ENCODE measurements at places on chromosomes 12 and 14.
A peak's percentile ranks its signal among the peaks of the same experiment; 100 is the strongest.

DNA sequence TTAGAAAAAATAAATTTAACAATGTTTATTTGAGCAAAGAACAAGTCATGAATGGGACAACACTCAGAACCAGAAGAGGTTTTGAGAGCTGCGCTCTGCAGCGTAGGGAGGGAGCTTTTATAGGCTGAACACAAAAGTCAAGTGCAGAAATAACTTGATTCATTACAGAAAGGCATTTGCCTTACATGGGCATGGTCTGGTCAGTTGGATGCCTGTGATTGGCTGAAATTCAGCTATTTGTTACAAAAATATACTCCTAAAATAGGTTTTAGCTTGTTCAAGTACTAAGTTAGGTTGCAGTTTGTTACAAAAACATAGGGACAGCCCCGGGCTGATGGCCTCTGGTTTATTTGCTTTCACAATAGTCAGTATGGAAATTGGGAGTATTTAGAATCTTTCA lies 118.0 kb downstream of the NUAK1 start:
- no peak for DNase-seq

- no peak for DNase-seq
These were observed 2.7 kb downstream of the PHC1 start for GRCh38 chr12:8917031-8917430.

GRCh38 chr14:90750191-90750590 lies 66.0 kb downstream of the TTC7B start:
- DNase-seq, result no peak

DNA sequence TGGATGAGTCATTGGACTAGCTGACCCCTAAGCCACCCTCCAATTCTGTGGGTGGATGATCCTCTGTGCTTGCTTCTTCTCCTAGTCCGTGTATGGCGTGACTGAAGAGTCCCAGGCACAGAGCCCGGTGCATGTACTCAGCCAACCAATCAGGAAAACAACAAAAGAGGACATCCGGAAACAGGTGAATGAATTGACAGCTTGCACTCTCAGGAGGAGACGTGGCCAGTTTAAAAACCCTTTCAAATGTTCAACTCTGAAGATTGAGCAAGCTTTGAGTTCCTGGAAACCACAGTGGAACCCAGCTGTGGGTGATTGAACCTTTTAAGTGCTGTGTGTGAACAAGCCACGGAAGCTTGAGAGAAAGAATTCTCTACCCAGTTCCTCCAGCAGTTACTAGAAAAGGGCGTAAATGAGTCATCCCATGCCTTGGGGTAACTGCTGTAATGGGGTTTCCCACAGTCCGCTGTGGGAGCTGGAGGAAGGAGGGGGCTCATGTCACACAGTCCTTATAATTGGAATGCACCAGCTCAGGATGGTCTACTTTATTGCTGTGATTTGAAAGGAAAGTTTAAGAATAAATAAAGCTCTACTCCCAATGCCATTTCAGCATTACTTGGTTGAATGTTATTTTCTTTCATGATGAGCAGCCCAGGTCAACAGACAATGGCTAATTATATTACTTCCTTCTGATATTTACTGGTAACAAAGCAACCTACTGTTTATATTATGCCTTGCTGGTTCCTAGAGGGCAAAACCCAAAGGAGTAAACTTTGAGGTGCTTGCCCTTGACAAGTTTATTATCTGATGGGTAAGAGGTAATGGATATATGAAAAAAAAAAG lies 417.0 kb downstream of the DPF3 start:
- peak; percentile 68 for DNase-seq

- no peak for DNase-seq
These were observed 123.9 kb downstream of the GPR65 start for GRCh38 chr14:88128816-88129215.

GRCh38 chr14:77267937-77268699 lies 2.9 kb downstream of the NGB start:
- DNase-seq, result no peak

GRCh38 chr12:95365912-95366311 lies 108.0 kb upstream of the METAP2 start:
- DNase-seq, result no peak

GRCh38 chr12:89947437-89948270 lies 239.0 kb upstream of the ATP2B1 start:
- DNase-seq, result no peak

GRCh38 chr14:101907619-101908018 lies 56.8 kb upstream of the DYNC1H1 start:
- DNase-seq, result no peak

- DNase-seq, result no peak
These were observed 12.9 kb downstream of the ITGB7 start for GRCh38 chr12:53193985-53194716.

DNA sequence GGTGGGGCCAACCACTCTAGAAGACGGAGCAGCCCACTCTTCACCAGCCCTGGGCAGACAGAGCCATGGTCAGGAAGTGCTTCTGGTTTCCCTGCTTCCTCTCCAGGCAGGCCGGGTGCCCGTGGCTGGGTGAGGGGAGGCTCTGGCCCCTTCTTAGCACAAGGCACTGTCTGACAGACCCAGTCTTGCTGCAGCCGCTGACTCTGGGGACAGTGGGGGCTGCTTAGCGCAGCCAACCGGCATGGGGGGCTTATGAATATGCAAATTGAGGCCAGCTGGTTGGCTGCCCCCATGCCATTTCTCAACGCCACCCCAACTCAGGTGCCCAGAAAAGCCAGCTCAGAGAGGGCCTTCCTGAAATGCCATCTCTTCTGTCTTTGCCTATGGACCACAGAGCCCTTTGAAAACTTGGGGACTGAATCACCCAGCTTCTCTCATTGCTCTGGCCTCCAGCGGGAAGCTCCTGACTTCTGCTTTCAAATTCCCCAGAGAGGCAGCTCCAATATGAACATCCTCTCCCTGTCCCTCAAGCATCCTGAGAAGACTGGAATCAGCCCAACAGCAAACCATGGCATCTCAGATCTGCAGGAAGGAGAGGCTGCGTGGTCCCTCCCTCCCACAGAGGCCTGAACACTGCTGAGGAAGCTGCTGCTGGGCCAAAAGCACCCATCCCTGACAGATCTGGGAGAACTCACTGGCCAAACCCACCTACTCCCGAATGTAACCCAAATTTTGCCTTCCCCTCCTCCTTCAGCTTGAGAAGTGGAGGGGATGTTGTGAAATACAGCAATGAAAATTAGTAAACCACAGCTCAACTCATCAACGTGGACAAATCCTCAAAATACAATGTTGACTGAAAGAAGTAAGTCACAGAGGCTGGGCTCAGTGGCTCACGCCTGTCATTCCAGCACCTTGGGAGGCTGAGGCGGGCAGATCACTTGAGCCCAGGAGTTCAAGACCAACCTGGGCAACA lies at the start of gene PROX2:
TSS of gene PROX2 (minus strand) at position 205 of the 973 bp plus-strand sequence. CDS start 12,311 bp downstream, outside the sequence.
- no peak for DNase-seq

DNA sequence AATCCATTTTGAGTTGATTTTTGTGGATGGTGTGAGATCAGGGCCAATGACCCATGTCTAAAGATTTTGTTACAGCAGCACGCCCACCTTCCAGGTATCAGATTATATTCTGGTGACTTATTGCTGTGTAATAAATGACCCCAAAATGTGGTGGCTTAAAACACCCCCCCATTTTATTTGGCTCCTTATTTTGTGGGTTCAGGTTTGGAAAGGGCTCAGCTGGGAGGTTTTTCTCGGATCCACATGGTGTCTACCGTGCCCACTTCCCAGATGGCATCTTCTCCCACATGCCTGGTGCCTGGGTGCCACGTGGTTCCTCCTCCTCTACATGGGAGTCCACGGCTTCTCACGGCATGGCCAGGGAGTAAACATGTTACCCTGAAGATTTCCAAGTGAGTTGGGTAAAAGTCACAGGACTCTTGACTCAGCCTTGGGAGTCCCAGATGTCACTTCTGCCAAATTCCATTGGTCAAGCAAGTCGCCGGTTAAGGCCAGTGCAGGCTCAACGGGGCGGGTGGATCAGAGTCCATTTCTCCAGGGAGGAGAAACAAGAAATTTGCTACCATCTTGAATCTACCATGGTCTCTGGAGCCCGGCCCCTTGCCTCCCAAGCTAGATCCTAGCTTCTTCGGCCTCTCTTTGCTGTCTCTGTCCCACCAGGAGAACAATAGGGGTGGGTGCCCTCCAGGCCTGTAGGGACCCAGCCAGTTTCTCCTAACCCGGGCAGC lies 214.3 kb downstream of the KIF26A start:
- no peak for DNase-seq

DNA sequence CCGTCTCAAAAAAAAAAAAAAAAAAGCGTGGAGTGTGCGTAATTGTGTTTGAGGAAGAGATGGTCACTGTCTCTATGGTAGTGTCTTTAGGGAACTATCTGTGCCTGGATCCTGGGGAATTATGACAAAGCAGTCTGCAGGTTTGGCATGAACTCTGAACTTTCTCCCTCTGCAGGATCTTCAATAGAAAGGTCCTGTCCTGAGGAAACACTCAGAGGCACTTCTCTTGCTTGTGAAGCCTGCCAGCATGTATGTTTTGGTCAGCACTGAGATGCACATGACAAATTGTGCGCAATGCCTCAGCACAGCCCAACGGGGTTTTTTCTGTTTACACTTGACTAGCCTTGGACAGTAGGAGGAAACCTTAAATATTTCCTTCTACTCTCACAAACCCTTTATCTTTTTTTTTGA lies 46.6 kb downstream of the ATF7 start:
- DNase-seq, result no peak

- DNase-seq, result no peak
These were observed 29.0 kb downstream of the LTBP2 start for GRCh38 chr14:74582910-74583581.

DNA sequence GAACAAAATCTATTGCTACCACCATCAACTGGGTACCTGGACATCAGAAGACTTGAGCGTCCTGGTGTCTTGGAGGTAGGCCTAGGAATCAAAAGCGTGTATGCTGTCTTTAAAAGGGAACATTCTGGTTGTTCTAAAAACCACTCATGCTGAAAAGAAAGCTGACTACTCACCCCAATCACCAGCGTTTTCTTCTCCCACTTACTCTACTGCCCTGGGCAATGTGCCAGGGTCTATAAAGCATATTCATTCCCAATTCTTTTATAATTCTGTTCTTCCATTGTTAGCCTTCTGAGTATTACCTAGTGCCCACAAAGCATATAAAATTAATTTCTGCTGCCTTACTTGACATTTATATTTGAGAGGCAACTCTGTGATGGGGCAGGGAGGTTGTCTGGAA lies 133.4 kb downstream of the KCNA5 start:
- no peak for DNase-seq

- DNase-seq, result no peak
These were observed 27.5 kb upstream of the CDKN3 start for GRCh38 chr14:54369343-54369742.

GRCh38 chr12:31845613-31846322 lies 113.4 kb upstream of the RESF1 start:
- no peak for DNase-seq

DNA sequence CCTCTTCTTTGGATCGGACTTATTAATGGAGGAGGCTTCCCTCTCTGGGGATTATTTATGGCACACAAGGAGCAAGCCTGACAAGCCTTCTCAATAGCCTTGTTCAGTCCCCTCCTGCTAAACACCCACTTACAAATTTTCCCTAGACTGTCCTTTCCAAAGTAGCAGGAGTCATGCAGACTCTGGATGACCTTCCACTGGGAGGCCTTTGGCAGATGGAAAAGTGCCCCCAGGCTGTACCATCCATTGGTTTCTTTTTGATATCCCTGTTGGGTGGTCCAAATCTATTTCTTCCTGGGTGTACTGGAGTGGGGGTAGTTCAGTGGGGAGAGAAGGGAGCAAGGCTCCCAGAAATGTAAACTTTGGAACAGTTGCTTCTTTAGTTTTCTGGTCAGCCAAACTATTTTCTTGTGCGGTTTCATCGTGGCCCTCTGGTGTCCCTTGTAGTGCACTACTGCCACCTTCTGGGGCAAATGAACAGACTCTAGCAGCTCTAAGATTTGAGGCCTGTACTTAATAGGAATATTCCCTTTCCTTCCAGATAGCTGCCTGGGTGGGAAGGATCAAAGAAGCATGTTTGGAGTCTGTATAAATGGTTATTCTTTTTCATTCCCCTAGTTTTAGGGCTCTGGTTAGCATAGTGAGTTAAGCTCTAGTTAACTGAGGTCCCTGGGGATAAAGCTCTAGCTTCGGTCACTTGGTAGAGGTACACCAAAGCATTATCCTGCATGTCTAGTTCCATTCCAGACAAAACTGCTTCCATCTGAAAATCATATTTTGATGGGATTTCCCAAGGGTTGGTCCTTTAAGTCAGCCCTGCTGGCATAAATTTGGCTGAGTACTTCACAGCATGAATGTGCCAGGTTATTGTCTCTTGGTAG lies 409.5 kb downstream of the SLC6A15 start:
- DNase-seq, result peak; percentile 57

DNA sequence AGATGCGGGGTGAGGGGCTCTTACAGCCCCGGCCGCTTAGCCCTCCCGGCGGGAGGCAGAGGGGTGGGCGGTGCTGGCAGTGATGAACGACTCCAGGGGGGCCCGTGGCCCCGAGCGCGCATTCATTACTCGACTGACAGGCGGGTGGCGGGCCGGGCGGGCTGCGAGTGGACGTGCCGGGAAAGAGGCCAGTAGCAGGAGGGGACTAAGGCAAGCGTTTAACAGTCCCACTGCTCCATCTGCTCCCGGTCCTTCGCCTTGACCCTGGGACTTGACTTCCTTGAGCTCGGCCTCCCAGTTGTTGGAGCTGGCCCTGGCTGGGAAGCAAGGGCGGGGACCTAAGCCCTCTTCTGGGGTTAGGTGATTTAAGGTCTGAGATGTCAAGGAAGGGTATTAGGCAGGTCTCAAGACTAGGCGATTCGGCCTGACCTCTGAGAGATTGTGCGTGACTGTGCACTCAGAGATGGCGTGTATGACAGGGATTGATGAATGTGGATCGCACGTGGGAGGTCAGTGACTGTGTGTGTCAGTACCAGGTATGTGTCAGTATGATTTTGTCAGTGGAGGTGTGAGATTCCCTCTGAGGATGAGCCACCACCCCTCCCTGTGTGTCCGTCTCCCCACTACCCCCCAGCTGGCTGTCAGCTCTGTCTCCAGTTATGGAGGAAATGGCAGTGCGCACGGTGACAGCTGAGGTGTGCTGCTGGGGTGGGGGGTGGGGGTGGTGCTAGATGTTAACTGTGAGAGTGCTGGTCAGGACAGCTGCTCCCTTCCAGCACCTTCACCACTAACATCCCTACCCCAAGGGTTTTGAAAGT lies 3.6 kb upstream of the DNAJC22 start:
- no peak for DNase-seq

- no peak for DNase-seq
These were observed 775 bp upstream of the FAM186A start for GRCh38 chr12:50397117-50397650.

DNA sequence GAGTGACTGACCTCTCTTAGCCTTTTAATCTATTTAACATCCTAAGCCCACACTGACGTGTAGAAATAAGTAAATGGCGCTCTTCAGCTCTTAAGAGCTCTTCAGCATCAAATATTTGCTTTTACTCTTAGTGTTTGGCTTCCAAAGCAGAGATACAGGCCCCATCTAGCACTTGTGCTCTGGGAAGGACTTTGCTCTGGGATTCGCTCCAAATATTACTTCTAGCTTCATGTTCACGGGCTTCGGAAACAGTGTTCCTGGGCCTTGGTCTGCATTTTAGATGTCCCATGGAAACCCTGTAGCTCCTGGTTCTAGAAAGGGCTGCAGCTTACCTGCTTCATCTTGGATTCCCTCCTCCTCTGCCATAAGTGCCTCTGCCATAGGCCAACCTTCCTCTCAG lies 2.7 kb upstream of the NKX2-8 start:
- no peak for DNase-seq

All from NT2/D1 (cell line).